Cardiac muscle cell (in vitro differentiated cells and primary cell): ENCODE measurements at places on chromosomes 12 and 14.
A peak's percentile ranks its signal among the peaks of the same experiment; 100 is the strongest.

DNA sequence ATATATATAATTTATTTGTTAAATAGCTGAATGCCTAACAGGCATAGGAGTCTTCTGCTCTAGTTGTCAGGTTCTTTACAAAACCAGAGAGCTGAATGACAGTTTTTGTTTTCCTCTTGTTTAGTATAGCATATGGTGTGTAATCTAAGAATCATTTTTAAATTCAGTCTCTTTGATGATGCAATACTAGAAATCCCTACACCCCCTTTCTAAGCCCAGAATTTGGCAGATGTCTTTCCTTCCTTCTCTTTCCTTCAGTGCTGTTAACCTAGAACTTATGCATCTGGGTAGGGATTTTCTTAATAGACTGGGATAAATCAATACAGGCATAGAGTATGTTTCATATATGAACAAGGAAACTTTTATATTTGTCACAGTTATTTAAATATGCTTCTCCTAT, 198.1 kb downstream of the KCNH5 start:
- no peak for DNase-seq

DNA sequence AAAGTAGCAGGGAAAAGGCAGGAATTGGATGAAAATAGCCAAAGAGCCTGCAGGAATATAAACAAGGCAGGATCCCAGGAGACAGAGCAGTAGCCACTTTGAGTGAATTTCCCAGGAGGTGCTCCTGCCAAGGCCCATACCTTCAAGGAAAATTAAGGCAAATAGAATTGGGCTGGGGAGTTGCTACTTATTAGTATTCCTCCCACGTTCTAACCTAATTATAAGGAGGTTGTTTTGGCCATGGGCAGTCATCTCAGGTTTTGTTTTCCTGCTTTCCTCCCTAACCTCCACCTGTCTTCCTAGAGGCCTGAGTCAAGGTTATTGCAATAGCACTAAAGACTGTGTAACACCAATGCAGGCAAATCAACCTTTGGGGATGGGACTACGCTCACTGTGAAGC, 73.1 kb downstream of the DAD1 start:
- no peak for DNase-seq

- DNase-seq, result no peak
Measured at GRCh38 chr14:80202888-80203562, 8.3 kb downstream of the DIO2 start.

DNA sequence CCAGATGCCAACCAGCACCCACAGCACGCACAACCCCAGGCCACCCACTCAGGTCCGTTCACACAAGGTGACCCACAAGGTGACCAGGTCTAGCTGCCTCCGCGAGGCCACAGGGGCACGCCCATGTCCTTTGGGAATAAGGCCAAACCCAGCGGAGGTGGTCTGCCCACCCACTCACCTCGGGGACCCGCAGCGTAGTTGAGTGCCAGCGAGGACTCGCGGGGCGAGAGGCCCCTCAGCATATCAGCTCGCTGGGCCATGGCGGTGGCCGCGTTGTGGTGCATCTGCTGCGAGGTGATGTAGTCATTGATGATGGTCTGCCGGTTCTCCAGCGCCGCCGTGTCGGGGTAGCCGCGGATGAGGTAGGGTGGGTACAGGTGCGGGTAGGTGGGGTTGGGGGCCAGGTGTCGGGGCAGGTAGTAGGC, 46.8 kb downstream of the RFLNA start:
- no peak for DNase-seq

GRCh38 chr12:131147894-131148293, 194.2 kb downstream of the ADGRD1 start:
- no peak for DNase-seq

DNA sequence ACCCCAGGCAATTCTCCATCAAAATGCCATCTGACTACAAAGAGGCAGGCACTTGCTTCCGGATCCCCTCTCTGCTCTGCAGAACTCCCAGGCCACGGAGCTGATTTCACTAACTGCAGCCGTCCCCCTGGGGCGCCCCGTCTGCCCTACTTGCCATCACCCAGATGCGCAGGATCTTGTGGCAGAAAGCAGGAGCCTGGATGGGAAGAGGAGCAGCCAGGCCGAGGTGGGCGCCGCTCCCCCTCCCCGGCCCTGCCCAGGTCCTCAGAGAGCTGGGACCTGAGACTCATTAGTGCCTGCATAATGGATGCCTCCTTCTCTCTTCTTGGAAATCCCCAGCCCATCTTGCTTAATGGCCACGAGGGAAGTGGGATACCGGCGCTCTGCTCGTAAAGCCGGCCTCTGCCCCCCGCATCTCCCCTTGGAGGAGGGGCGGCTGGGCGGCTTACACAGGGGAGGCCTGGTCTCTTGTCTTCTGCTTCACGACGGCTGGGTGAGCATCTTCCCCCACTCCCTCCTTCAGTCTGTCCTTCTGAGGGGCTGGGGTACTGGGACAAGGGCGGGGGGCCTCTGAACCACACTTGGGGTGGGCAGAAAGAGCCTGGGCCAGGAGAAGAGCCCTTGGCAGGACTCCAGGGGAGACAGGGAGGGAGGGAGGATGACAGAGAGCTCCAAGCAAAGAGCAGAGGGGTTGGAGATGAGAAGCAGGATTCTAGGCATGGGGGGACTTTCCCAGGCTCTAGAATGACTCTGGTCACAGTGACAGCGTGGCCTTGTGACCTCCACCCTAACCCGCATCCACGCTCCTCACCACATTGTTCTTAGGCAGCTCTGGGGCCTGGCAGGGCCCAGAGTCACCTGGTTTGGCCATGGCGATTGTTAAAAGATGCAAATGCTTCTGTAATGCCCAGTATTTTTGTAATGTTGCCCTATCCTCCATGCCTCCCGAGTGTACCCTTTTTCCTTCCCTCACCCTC, 19.4 kb upstream of the EML1 start:
- DNase-seq, result no peak

- DNase-seq, result no peak
Measured at GRCh38 chr14:85087201-85087600, 442.7 kb upstream of the FLRT2 start.

- DNase-seq, result no peak
Measured at GRCh38 chr14:61433169-61433568, 111.8 kb downstream of the PRKCH start.

DNA sequence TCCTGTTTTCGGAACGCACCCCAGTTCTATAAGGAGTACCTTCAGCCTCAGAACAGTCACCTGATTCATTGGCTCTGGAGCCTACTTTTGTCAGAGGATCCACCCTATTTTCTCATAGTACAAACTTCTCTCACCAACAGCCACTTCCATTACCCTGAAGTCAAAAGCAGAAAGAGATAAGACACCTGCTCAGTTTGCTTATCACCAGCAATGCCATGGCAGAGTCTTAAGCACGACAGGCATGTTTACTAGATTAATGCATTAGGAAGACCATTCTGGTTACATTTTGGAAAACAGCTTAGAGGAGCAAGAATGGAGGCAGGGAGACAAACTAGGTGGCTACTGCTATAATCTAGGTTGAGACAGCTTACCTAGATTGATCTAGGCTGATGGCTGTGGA, 67.7 kb downstream of the GXYLT1 start:
- no peak for DNase-seq

DNA sequence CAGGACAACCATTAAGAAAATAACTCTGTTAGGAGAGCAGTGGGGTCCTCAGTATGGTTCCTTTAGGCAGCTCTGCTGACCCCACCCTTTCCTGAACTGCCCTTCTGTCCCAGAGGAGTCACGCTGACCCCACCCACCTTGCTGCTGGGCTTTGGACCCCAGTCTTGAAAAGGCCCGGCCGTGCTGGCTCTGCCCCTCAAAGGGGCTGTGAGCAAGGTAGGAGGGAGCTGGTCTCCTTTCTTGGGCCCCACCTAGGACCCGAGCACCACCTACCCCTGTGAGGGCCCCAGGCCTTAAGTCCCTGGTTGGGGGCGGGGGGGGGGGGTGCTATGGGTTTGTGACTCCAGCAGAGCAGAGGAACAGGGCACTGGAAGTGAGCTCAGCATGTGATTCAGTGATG, 171.1 kb downstream of the MON2 start:
- no peak for DNase-seq

GRCh38 chr12:62839869-62840660, 94.9 kb downstream of the PPM1H start:
- no peak for DNase-seq

- no peak for DNase-seq
Measured at GRCh38 chr12:106125351-106126095, 13.2 kb downstream of the NUAK1 start.

GRCh38 chr12:104486943-104487819, 30.4 kb downstream of the CHST11 start:
- no peak for DNase-seq

GRCh38 chr12:124533456-124533855, 34.0 kb downstream of the NCOR2 start:
- no peak for DNase-seq

DNA sequence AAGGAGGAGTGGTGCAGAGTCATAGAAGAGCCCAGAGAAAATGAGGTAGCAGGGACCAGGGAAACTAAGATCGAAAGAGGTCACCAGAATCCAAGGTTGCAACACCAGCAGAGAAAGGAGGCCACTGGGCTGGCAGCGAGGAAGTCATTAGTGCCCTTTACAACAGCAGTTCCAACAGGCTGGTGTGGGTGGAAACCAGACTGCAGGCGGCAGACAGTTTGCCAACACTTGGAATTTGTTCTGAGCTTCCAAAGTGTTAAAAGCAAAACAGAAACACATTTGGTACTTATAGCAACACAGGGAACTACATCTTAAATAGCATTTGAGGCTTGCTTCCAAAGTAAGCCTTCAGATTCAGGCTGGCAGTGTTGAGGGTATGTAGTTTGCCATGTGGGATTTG, 95.2 kb upstream of the PWP1 start:
- no peak for DNase-seq

DNA sequence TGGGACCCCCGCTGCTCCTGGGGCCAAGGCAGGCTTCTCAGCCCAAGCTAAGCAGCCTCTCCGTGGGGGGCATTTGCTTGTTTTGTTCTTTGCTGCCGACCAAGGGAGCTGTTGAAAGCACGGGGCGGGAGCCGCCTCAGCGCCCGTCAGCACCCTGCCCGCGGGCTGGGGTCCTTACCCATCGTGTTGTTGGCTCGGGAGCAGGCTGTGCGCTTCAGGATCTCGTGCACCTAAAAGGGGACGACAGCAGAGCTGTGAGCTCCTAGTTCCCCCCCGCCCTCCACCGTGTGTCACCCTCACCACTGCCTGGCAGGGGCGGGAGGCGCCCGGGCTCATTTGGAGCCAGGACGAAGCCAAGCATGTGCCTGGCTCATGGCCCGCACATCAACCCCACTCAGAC, 117.5 kb downstream of the ANO2 start:
- no peak for DNase-seq

- no peak for DNase-seq
Measured at GRCh38 chr12:64991121-64991611, 129.9 kb downstream of the WIF1 start.

DNA sequence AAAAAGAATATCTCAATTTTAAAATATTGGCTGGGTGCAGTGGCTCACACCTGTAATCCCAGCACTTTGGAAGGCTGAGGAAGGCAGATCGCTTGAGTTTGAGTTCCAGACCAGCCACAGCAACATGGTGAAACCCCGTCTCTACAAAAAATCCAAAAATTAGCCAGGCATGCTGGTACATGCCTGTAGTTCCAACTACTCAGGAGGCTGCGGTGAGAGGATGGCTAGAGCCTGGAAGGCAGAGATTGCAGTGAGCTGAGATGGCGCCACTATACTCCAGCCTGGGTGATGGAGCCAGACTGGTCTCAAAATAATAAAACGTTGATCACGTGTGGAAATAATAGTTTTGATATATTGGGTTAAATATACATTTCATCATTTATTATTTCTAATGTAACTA, 5.7 kb downstream of the MTRFR start:
- DNase-seq, result no peak

DNA sequence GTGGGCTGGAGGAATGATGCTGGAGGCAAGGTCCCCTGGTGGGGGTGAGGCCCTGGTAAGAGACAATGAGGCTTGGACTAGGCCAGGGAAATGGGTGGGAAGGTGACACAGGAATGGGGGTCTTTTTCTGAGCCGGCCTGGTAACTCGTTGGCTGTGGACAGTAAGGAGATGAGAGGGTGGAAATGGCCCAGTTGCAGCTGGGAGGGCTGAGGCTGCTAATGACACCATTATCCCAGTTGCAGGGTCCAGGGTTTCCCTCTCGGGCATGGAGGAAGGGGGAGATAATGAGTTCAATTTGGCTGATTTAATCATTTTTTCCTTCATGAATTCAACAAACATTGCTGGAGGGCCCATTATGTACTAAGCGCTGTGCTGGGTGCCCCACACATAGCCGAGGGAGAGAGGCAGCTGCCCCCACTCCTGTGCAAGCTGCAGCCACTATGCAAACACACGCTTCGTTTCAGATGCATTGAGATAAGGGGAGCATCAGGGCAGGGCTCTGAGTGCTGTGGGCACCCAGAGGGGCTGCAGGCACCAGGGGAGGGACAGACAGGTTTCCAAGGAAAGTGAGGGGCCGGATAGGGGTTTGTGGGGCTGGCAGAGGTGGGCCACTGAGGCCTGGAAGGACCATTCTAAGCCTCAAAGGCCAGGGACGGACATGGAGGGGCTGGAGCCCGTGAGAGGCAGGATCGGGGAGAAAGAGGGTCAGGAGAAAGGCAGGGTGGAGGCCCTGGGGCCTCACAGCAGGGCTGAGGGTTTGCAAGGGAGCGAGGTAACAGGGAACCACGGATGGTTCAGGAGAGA, 43.2 kb upstream of the MEG3 start:
- DNase-seq, result no peak

- no peak for DNase-seq
Measured at GRCh38 chr14:101595349-101595748, 34.1 kb downstream of the DIO3 start.

- no peak for DNase-seq
Measured at GRCh38 chr12:59972905-59973304, 377.1 kb downstream of the SLC16A7 start.

- no peak for DNase-seq
Measured at GRCh38 chr14:95871531-95871930, 5.1 kb upstream of the TUNAR start.

DNA sequence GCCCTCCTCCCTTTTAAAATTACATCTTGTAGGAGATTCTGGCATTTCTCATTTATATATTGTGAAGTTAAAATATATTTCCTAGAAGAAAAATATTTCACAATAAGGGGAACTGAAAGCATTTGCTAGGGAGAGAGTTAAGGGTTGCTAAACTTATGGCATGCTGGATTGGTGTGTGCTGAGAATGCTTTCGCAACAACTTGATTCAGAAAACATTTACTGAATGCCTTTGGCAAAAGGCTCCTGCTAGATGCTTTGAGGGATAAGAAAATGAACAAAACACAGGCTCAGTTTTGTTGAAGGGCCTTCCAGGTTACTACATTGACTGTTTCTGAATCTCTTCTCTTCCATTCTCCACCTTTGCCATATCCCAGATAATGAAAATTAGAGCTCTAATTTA, 67.5 kb downstream of the DIP2B start:
- DNase-seq, result peak; percentile 23

- no peak for DNase-seq
Measured at GRCh38 chr14:63267171-63267570, 51.6 kb downstream of the GPHB5 start.

GRCh38 chr12:30952015-30952414, 25.5 kb downstream of the TSPAN11 start:
- DNase-seq, result no peak

GRCh38 chr12:122023339-122024131, 1.9 kb downstream of the BCL7A start:
- peak; percentile 57 for DNase-seq
